ENCODE measurements at places on chromosomes 12 and 14. TPM values are rescaled to one million over a fixed set of nuclear protein-coding genes. Genes with fewer than 3 reads are reported as not detected.

The NRXN3 gene
- total RNA-seq: 7.3 TPM

The POLE2 gene
- 14.2 TPM for total RNA-seq

The AJUBA gene
- 131 TPM for total RNA-seq

DNA sequence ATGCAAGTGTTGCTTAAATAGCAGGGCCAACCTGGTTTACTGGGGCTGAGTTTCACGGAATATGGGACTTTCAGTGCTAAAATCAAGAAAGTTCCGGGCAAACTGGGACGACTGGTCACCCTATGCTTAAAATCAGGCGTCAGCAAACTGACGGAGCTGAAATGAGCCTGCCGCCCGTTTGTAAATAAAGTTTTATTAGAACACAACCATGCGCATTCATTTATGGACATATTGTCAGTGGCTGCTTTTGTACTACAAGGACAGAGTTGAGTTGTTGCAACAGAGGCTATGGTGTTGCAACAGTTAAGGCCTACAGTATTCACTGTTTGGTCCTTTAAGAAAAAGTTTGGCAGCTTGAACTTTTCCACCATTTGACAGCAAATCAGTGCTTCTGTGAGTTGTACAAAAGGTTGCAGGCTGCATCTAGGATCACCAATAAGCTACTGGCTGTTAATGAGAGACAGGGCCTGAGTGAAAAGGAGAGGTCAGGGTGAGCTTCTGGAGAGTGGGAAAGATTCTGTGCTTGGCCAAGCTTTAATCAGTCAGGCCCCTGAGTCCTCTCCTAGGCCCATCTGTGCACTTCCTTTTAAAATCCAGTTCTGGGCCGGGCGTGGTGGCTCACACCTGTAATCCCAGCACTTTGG lies 13.3 kb downstream of the SELPLG start:
- DNase-seq: peak; percentile 91

- no peak for DNase-seq
These were observed 105.4 kb downstream of the APAF1 start for GRCh38 chr12:98750511-98750910.

DNA sequence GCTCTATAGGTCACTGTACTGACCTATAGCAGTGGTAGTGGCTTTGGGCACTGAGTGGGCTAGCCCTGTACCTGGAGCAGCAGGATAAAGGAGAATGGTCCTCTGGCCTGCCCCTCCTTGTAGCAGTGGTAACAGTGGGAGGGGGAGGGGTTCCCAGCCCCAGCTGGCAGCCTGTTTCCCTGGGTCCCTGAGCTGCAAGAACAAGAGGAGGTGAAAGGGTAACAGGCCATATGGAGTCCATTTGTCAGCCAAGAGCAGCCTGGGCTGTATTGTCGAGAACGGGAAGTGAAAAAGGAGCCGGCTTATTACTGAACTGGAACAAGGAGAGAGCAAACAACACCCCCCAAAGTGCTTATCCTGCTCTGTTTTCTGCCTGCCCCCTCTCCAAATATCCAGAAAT lies 73.8 kb upstream of the SRSF5 start:
- no peak for DNase-seq
